ENCODE measurements at places on chromosomes 2 and 18. TPM values are rescaled to one million over a fixed set of nuclear protein-coding genes. Genes with fewer than 3 reads are reported as not detected.

The ASAP2 gene
- total RNA-seq: 63.4 TPM

The STAT4 gene
- total RNA-seq: 0.56 TPM

The RFTN2 gene
- total RNA-seq: 3.5 TPM

The KCNJ13 gene
- not detected for total RNA-seq

The CCBE1 gene
- total RNA-seq: 48.7 TPM

The DNAJC5G gene
- total RNA-seq: not detected

The UGT1A6 gene
- total RNA-seq: not detected

The MOGAT1 gene
- not detected for total RNA-seq

The HOXD13 gene
- total RNA-seq: not detected

The DLX1 gene
- total RNA-seq: 1.6 TPM

The SCYGR4 gene
- not detected for total RNA-seq

The SIX3 gene
- total RNA-seq: not detected

The ZNF516 gene
- 22.1 TPM for total RNA-seq

The PELI1 gene
- 11.1 TPM for total RNA-seq

The MEP1B gene
- not detected for total RNA-seq

The HAAO gene
- total RNA-seq: 0.85 TPM

The APOB gene
- total RNA-seq: not detected

The UGT1A10 gene
- total RNA-seq: 0.10 TPM

The IL18RAP gene
- not detected for total RNA-seq

The SERPINB3 gene
- total RNA-seq: 0.07 TPM

The COLEC11 gene
- 1.4 TPM for total RNA-seq
